Globus pallidus (tissue), 1 donor: ENCODE measurements at places on chromosomes 3 and 15.

DNA sequence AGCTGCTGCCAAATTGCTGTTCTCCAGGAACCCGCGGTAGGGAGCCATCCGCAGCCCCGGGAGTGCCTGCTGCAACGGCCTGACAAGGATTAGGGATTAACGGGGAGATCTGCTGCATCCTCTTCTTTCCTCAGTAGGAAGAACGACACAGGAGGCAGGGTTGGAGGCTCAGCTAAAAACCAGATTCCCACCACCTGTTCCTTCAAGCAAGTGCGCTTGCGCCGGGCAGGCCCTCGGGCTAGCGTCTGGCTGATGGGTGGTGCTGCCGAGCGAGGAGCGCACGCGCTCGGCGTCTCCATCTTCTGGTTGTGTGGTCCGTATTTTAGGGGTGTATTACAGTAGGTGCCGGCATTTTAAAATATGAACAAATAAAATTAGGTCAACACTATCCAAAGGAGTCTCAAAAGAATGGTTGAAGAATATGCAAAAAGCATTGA is 25.4 kb upstream of the SLC25A26 start:
- DNase-seq: peak; percentile 72

GRCh38 chr3:50278123-50278879 is 586 bp upstream of the LSMEM2 start:
- peak; percentile 85 for DNase-seq

DNA sequence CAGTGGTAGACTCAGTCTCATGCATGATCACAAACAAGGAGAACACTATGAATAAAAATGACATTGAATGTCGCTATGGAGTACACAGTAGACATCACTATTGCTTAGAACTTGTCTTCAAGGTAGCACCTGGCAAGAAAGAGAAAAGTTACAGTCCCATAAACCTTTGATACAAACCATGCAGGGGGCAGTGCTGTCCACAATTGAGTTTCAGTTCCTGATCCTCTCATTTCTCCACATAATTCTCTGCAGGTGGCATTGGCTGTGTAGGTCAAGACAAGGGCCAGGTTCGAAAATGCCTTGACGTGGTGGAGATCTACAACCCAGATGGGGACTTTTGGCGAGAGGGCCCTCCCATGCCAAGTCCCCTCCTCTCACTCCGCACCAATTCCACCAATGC is 47.9 kb downstream of the KBTBD12 start:
- no peak for DNase-seq

DNA sequence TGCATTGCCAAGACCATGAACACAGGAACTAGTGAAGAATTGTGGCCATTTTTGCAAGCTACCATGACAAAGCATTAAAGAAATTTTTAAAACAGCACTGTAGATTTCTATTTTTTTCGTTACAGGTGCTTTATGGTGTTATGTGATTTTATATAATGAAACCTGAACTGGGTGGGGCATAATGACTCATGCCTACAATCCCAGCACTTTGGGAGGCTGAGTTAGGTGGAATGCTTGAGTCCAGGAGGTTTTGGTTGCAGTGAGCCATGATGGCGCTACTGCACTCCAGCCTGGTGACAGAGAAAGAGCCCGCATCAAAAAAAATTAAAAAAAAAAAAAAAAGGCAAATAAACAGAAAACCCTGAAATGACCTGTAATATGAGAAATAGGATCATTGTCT is 846.7 kb downstream of the EPHA3 start:
- DNase-seq: no peak

GRCh38 chr15:45635191-45635638 is 386 bp downstream of the SQOR start:
- DNase-seq: no peak

DNA sequence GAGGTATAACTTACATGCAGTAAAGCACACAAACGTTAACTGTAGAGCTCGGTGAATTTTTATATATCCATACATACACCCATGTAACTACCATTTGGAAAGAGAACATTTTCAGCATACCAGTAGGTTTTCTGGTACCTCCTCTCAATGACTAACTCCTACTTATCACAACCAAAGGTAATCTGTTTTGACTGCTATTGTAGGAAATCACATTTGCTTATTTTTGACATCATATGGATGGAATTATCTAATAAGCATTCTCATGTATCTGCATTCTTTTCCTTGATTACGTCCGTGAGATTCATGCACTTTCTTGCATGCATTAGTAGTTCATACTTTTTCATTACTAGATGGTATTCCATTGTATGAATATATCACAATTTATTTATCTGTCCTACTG is 76.8 kb downstream of the CSNK1G1 start:
- no peak for DNase-seq

GRCh38 chr3:193407688-193408087 is 29.1 kb upstream of the ATP13A5 start:
- no peak for DNase-seq

DNA sequence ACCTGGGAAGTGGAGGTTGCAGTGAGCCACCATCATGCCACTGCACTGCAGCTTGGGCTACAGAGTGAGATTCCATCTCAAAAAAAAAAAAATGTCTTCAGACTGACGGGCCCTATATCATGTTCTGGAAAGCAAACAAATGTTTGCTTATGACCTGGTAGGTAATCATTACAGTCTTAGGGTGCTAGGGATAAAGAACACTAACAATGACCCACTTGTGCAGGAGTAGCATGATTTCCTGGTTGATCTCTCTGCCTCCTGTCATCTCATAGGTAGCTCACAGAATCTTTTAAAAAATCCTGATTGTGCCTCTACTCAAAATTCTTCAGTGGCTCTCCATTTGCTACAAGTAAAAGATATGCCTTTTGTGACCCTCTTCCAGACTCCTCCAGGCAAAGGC is 74.5 kb upstream of the TSPAN3 start:
- no peak for DNase-seq

DNA sequence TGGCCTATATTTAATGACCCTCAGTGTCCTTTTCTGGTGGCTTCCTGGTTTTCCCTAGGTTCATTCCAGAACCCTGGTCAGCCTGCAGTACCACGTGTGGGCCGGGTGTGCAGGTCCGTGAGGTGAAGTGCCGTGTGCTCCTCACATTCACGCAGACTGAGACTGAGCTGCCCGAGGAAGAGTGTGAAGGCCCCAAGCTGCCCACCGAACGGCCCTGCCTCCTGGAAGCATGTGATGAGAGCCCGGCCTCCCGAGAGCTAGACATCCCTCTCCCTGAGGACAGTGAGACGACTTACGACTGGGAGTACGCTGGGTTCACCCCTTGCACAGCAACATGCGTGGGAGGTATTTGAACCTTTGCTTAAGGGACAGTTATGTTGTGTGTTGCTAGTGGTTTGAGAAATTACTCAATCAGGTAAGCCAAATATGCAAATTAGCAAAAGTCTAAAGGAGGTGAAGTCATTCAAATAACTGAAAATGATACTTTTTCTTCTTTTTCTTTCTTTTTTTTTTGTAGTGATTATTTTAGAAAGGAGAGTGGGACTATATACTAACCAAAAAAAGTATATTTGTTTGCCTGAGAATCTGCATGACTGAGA is 259.2 kb downstream of the ADAMTSL3 start:
- DNase-seq: no peak

DNA sequence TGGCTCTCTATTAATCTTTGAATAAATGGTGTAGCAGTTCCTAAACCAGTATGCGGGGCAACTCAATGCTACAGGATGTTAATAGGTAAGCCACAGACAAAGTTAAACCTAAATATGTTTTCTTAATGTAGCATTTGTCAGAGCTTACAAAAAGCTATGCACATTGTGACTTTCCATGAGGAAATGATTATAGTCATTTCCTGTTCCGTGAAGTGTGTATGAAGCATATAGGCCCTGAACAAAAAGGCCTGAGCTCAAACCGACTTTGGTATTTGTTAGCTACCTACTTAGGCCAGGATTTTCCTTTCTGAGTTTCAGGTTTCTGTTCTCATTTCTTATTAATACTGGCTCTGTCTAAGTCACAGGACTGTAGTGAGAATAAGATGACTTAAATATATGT is 14.2 kb downstream of the ZNF80 start:
- no peak for DNase-seq

DNA sequence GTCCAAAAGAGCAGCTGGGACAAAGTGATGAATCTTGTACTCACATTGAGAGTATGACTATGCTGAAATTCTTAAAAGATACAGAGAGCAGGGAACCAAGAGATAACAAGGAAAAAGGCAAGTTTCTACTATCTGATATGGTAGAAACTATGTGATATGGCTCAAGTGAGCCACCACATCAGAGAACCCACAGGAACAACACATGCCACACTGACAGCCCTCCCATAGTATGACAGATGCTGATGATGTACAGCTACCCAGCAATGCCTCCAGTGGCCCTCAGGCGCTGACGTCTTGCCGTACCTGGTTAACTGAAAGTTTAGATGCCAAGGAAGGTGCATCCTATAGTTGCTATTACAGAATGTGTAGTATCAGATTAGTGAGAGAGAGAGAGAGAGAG is 42.4 kb downstream of the CHAC1 start:
- DNase-seq: no peak

DNA sequence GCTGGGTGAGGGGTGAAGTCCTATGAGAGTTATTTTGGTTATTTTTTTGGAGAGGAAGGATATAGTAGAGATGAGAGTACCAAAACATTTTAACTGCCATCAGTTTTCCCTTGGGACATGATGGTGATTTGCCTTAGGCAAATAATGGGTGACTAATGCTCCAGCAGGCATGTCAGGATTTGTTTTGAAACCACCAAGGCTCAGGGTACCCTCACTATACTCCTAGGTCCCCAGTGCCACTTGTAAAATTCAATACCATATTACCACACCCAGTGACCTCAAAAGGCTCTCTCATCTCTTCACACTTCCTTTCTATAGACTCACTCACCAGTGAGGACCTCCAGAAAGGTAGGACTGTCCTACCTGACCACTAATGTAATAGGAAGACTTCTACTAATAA is 83.6 kb downstream of the WDR72 start:
- DNase-seq: no peak

DNA sequence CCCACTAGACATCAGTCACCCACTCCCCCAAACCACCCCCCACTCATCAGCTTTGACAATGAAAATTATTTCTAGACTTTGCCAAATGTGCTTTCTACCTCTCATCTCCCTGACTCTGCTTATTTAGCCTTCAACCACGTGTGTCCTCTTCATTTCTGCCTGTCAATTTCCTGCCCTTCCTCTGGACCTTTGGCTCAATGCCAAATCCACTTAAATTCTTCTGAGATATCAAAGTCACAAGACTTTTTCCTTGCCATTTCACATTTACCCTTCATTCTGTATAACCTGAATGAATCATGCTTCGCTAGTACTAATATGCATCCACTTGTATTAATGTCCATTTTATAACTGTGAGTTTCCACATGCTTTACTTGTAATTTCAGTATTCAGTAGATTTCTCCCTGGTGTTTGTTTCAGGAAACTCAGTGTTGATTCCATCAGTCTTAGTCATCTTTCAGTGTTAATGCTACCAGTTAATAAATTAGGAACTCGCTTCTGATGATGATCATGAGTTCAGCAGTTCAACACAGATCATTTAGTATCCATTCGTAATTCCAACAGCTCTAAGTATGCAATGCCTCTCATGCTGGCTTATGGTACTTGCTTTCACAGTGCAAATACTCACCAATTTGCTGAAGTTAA is 128.2 kb upstream of the OSTN start:
- DNase-seq: no peak

DNA sequence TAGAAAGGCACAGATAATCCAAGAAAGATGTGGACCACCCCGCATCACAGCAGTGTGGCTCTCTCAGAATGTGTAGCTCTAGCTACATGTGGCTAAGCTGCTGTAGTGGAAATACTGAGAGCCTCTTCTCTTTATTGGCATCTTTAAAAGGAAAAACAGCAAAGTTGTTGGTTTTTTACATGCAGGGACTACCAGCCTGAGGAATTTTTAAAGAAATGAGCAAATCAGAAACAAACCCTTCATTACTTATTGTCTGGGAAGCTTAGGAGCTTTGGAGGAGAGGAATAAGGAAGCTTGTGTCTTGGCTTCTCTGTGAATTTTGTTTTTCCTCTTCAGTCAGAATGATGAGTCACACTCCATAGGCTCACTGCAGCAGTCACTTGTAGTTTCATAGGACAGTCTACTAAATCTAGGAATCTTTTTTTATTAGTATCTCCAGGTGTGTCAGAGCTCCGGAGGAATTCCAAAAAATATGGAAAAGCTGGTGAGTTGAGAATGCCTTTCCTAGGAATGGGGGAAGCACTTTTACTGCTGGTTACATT is 27.5 kb downstream of the POLG start:
- no peak for DNase-seq

DNA sequence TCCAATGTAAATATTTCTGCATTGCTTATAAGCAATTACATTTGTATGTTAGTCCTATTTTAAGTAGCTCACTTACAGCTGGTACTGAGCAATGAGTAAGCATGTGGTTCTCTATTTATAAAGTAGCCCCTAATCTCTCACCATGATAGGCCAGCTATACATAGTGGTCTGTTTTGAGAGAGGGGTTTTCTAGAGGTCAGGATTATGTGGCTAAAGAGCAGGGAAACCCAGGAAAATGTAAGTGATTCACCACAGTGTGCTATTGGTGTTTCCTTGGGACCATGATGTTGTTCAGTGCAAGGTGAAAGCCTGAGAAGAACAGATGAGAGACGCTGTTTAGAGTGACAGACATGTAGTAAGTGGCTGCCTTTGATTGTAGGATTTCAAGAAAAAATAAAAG is 26.4 kb downstream of the RBMS3 start:
- DNase-seq: no peak

GRCh38 chr3:111619833-111620232 is 24.7 kb upstream of the ZBED2 start:
- no peak for DNase-seq

- DNase-seq: peak; percentile 63
Observed at GRCh38 chr15:90020021-90020735, 19.1 kb downstream of the ZNF710 start.

DNA sequence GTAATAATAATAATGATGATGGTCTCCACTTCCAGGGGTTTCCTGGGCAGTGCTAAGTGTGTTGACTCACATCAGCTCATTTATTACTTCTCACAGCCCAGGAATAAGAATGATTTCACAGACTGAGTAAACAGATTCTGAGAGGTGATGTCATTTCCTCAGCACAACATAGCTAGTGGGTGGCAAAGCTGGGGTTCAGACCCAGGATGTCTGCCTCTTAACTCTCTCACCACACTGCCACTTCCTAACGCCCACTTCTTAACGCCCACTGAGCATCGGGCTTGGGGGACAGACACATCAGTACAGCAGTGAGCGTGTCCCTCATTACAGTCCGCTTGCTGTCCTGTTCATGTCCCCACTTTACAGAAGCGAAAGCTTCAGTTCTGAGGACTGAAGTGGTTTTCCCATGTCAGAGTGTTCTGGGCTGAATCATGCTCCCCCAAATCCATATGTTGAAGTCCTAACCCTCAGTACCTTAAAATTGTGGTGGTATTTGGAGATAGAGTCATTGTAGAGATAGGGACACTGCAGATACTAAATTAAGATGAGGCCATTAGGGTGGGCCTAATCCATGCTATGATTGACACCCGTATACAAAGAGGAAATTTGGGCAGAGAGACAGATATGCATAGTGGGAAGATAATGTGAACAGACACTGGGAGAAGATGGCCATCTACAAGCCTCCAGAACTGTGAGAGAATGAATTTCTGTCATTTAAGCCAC is 68.0 kb downstream of the ATP2B2 start:
- no peak for DNase-seq
